Neural progenitor cell (in vitro differentiated cells): ENCODE measurements at places on chromosomes 11 and 22. TPM values are rescaled to one million over a fixed set of nuclear protein-coding genes. Genes with fewer than 3 reads are reported as not detected.

Gene SGSM1
- total RNA-seq: 1.1 and 1.8 TPM in 2 replicates

Gene CARD18
- total RNA-seq: not detected in 2 replicates

Gene MYOD1
- not detected in 2 replicates for total RNA-seq

Gene ANO1
- total RNA-seq: 0.19 TPM in 1 of 2 replicates, not detected in the other

Gene CCDC73
- not detected in 2 replicates for total RNA-seq

Gene EHF
- 0.12 TPM in 1 of 2 replicates, not detected in the other for total RNA-seq

Gene SMIM35
- not detected in 2 replicates for total RNA-seq

GRCh38 chr11:124769806-124770774 lies 8.0 kb upstream of the ESAM start:
- DNase-seq: no peak

DNA sequence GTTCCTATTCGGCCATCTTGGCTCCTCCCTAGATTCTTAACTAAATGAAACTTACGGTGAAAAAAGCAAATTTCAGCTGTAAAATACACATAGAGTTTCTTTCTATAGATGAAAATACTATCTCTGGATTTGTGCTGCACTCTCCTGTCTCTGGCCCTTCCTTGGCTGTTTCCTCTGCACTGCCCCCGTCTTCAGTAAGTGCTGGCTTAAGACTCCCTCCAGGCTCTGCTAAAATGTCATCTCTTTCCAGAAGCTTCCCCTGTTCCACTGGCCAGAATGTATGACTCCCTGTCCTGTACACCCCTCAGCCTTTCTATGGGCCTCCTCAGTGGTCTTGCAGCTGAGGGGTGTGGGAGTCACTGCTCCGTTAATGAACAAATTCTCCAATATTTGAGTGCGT lies 109.1 kb upstream of the NARS2 start:
- no peak for DNase-seq

DNA sequence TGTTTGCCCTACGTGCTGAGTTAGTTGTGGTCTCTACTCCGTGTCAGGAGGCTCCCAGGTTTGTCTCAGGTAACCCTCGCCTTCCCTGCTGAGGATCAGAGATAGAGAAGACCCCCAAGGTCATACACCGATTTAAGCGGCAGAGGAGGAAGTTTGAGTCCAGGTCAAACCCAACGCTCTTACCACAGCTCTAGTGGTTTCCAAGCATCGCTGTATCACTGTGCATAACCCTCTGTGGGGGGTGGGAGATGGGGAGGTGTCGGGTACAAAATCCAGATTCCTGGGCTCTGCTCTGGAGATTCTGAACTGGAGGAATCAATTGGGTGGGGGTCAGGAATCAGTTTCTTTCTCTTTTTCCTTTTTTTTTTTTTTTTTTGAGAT lies 627 bp downstream of the DNAJC4 start:
- no peak for DNase-seq

DNA sequence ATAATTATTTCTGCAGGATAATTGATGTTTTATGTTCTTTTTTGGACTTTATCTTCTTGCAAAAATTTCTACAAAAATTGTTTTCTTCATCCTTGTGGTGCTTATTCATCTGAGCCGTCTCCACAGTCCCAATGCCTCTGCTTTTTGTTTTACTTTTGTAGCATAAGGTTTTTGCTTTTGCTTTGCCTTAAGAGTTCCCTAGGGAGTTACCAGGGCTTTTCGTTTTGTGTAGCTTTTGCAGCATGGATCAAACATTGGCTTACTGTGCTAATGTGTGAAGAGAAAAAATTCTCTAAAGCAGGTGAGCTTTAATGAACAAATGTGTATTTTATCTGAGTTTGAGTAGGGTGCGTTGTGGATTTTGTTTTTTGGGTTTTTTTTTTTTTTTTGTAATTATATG lies 11.8 kb downstream of the XBP1 start:
- no peak for DNase-seq

- peak; percentile 52 for DNase-seq
These were observed 10.3 kb downstream of the PRDM10 start for GRCh38 chr11:129992161-129992944.

GRCh38 chr11:28470180-28470579 lies 362.0 kb downstream of the METTL15 start:
- DNase-seq: no peak

DNA sequence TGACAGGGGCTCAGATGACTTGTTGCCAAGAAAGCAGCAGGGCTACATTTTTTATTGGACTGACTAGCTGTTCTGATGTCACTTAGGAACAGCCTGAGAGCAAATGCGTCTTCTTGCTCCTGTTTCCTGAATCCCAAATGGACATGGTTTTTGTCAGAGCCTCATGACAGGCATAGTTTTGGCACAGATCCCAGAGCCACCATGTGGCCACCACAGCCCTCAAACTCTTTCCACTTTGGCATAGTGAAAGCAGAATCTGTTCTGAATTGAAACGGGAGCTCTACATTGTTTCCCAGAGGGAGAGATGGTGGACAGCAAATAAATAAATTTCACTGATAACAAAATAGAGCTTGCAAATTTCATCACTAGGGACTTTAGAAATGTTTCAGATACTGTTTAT lies 222.2 kb downstream of the C11orf87 start:
- DNase-seq: peak; percentile 16

- DNase-seq: no peak
These were observed 27.3 kb downstream of the RELT start for GRCh38 chr11:73403541-73403940.

DNA sequence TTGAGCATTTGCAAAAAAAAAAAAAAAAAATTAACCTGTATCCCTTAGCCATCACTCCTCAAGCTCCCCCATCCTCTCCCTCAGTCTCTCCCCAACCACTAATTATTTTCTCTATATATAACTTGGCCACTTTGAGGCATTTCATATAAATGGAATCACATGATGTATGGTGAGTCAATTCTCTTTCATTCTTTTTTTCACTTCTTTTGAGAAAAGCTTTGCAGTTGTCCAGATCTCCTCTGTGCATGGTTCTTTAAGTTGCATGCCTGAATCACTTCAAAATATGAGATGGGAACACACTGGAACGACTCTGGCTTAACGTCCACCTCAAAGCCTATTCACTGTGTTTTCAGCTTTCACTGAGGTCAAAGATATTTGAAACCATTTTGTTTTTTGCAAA lies 40.7 kb downstream of the SHANK2 start:
- DNase-seq: no peak

DNA sequence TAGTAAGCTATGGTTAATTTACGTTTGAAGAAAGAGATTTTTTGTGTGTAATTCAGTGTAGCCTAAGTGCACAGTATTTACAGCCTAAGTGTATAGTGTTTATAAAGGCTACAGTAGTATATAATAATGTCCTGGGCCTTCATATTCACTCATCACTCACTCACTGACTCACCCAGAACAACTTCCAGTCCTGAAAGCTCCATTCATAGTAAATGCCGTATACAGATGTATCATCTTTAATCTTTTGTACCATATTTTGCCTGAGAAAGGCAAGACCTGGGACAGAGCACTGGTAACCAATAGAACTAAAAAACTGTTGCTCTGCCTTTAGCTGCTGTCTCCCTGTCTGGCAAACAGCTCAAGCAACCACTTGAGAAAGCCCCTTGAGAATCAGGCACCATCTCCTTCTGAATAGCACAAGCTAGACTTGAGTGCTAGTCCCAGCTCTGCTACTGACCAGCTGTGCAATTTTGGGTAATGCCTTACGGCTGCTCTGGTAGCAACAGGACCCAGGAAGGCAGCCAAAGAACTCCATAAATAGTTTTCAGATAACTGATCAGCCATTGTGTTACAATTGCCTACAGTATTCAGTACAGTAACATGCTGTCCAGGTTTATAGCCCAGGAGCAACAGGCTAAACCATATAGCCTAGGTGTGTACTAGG lies 131.3 kb downstream of the KCNC1 start:
- no peak for DNase-seq
